ENCODE measurements at places on chromosomes 7 and 10.

GRCh38 chr7:84675633-84676034 lies 481.0 kb upstream of the SEMA3A start:
- no peak for DNase-seq

DNA sequence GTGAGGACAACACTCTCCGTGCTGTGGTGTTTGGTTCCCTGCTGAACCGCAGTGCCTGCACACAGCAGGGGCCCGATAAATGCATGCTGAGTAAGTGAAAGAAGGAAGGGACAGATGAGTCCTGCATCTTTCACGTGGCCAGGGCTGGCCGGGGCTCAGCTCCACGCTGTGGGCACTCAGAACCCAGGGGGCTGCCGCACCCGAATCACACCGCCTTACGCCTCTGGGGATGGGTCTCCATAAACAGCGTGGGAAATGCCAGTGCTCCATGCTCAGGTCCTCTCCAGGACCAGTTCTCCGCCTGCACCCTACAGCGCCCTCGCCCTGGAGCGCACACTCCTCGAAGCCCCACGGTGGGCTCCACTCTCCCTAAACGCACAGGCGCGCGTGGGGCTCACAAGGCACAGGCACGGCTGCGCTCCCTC lies 38.1 kb downstream of the RASGEF1A start:
- DNase-seq: no peak

DNA sequence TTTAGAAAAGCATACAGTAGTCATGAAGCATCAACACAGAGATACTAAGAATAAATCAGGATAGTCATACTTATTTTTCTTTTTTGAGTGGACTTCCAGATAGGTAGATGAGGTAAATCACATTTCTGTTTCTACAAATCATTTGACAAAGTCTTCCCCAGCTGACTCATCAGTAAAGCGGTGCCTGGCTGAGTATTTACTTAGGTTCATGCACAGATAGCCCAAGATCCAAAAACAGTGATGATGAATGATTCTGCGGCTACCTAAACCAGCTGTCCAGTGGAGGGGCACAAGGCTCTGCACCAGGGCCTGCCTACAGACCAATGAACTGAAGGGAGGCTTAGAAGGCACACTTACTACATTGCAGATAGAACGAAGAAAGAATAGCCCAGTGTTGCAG lies 113.1 kb downstream of the PARP12 start:
- DNase-seq: no peak

DNA sequence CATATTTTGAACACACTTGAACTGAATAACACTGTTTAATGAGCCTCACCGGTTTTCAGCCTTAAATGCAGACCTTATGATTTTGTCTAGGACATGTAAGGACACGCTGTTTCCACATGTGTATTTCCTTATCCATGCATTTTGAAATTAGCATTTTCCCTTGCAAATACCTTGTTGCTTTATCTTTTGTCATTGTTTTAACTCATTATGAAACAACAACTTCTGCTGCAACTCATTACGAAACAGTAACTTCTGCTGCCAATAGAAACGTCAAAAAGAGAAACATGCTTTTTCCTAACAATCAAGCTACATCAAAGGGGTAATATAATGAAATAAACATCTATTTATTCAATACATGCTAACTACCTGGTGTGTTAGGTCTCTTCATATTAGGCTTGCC lies 322.0 kb downstream of the AGMO start:
- DNase-seq: no peak

DNA sequence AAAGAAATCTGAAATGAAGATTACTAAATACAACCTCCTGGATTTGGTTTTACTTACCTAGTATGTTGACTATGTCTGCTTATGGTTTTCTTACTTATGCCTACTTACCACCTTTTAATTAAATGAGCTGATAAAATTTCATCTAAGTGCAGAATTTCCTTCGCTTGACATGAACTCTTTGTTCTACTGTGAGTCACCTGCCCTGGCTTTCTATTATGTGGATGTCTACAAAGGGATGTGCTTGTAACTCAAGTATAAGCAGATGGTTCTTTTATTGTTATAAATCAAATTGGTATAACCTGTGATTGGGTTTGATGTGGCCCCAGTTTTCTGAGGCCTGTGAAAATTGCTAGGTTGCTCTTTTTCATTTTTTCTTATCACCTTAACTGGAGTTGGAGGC lies 389.1 kb upstream of the ANKRD30A start:
- DNase-seq: no peak

- DNase-seq: no peak
Observed at GRCh38 chr7:17166824-17167379, 131.6 kb upstream of the AHR start.

- DNase-seq: no peak
Observed at GRCh38 chr7:4428526-4428925, 253.6 kb upstream of the FOXK1 start.

- DNase-seq: peak; percentile 26
Observed at GRCh38 chr7:23893176-23893941, 183.3 kb downstream of the STK31 start.

All from muscle of leg (tissue), 16 donors.